ENCODE measurements at places on chromosomes 7 and 10.
A peak's percentile ranks its signal among the peaks of the same experiment; 100 is the strongest.

- no peak for DNase-seq
Measured at GRCh38 chr7:47741984-47742383, 160.1 kb upstream of the TNS3 start.

DNA sequence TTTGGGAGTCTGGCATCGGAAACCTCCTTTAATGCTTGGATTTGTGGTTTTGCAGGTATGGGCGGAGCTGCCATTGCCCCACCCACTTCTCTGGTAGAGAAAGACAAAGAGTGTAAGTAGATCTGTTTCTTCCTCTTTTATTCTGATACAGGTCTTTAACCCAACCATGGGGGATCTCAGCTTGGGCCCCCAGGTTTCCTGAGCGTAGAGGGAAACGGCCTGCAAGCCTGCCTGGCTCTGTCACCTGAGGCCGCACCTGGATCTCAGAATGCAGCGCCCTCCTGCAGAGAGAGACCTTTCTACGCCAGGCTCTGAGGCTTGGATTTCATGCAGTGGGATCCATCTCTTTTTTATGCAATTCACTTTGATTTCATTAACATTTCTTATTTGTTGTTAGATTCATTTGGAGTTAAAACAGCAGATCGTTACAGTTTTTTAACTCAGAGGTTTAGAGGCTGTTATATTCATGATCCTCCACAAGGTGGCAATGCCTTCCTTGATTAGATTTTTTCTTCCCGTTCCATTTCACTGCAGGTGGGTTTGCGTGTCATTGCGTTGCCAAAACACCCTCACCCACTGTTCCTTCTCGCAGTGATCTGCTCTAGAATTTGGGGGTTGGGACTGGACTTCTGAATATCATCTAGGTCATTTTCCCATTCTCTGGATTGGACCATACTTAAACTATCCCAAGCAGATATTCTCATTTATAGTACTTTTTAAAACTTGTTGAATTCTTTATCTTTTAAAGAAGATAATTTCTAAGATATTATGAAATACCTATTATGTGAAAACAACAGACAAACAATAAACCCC, 20.0 kb downstream of the RBM17 start:
- peak; percentile 61 for DNase-seq

DNA sequence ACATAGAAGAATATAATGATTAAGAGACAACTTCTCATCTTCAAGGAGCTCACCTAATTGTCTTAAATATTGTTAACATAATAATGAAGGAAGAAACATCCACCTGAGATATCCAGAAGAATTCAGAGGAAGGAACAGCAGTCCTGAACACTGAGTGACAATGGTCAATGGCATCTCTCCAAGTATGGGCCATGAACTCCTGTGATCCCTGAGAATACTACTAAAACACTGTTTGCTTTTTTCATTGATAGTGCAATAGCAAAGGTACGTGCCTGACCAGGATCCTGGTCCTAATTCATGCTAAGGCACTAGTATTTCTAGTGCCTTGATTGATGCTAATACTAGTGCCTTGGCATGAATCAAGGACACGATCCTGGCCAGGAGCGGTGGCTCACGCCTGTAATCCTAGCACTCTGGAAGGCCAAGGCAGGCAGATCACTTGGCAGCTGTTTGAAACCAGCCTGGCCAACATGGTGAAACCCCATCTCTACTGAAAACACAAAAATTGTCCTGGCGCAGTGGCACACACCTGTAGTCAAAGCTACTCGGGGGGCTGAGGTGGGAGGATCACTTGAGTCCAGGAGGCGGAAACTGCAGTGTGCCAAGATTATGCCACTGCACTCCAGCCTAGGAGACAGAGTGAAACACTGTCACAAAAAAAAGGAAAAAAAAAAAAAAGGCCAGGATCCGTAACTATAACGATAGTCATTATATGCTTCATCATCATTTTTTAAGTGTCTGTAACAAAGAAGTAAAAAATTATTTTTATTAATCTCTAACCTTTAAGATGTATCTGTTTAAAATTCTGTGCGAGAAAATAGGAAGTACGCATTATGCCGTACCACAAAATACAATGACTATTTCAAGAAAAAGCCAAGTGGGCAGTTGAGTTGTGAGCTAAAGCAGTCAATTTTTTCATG, 49.1 kb downstream of the SRPK2 start:
- DNase-seq, result peak; percentile 19

DNA sequence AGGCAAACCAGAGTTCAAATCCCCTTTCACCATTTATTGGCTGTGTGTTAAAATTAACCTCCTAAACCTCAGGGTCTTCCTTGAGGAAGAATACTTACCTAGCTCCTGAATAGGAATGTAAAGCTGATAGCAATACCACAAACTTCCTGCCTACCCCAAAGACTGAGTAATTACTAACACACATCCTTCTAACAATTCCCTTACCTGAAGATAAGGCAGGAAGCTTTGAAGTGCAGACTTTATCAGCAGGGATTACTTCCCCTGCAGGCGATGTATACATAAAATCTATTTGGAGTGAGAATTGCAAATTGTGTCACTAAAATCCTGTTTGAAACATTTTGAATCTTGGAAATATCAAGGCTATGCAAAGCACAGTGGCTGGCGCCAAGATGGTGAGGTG, 21.2 kb downstream of the EVX1 start:
- no peak for DNase-seq

- DNase-seq, result peak; percentile 37
Measured at GRCh38 chr10:63376560-63377304, 89.0 kb downstream of the JMJD1C start.
